Neural progenitor cell (in vitro differentiated cells): ENCODE measurements at places on chromosomes 1 and 21. TPM values are rescaled to one million over a fixed set of nuclear protein-coding genes. Genes with fewer than 3 reads are reported as not detected.

NCMAP gene
- total RNA-seq = 0.49 TPM in 1 of 2 replicates, not detected in the other

ZNF124 gene
- 94.3 and 129 TPM in 2 replicates for total RNA-seq

FAM20B gene
- total RNA-seq = 29.3 and 33.8 TPM in 2 replicates

SPRR2F gene
- not detected in 2 replicates for total RNA-seq

SFN gene
- total RNA-seq = 0.21 and 0.99 TPM in 2 replicates

RHCE gene
- total RNA-seq = 0.22 and 0.43 TPM in 2 replicates

- no peaks in the 10 kb centered on the region for H3K36me3 ChIP-seq
- no peaks in the 10 kb centered on the region for H3K27me3 ChIP-seq
- no peak overlapping the region for H3K4me3 ChIP-seq
- no peak for DNase-seq
These were observed 381.2 kb downstream of the PTPRC start for GRCh38 chr1:199020051-199020450.

DNA sequence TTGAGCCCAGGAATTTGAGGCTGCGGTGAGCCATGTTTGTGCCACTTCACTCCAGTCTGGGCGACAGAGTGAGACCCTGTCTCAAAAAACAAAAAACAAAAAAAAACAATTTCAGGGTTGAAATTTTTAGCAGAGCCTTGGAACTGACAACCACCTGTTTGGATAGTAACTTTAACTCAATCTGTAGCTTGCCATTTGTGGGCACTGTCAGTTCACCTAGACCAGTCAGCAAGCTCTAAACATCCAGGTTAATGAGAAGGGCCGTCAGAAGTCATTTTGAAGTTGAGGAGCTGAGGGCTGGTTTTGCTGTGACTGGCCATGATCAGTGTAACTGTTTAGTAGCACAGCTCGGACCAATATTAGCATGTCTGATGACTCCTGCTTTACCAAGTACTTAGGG is 8.4 kb downstream of the TRAPPC10 start:
- no peak overlapping the region for H3K27ac ChIP-seq
- peaks cover 12% of the 10 kb centered on the region for H3K4me1 ChIP-seq
- no peaks in the 10 kb centered on the region for H3K36me3 ChIP-seq

DNA sequence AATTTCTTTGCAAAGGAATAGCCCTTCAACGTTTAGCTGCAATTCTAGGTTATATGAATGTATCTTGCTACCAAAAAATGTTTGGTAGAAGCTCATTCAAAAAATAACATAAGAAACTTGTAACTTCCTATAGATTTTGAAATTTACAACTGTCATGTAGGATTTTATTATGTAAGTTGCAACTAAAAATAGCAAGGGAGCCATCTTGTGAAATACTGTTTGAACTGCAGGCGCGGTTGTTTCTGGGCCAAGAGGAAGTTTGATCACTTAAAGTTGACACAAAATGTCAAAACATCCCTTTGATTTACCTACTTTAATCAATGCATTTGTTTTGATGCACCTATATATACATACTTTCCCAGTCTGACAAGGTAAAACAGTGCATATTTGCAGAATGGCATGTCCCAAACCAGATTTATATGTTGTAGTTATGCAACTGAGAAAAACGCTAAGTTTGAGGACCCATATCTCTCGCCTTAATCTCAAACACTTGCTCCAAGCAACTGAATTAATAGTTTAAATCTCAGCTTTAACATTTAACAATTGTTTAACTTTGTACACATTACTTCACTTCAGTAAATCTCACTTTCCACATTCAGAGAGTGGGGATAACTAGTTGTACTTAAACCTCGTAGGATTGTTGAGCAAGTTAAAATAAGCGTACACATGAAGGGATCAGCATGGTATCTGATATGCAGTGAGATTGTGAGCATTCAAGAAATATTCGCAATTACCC is 63.9 kb downstream of the KCNK2 start:
- H3K36me3 ChIP-seq = no peaks in the 10 kb centered on the region
- H3K27ac ChIP-seq = no peak overlapping the region
- H3K4me1 ChIP-seq = no peaks in the 10 kb centered on the region
- H3K4me3 ChIP-seq = no peak overlapping the region

DNA sequence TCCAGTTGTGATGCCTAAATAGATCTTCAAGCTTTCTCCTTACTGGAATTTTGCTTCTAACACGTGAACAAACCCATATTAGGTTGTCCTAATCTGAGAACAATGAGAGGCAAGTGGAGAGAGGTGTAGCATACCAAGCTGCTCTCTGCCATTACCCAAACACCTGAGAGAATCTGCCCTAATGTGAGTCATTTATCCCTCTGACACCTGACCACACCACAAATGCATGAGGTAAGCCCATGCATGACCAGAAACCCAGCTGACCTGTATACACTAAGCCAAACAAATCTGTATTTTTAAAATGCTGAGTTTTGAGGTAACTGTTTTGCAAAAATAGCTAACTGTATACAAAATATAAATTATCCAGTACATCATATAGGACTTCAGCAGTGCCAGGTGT is 1458.1 kb upstream of the B3GALT2 start:
- H3K4me1 ChIP-seq = no peaks in the 10 kb centered on the region
- DNase-seq = no peak
- no peak overlapping the region for H3K4me3 ChIP-seq
- no peaks in the 10 kb centered on the region for H3K27me3 ChIP-seq

DNA sequence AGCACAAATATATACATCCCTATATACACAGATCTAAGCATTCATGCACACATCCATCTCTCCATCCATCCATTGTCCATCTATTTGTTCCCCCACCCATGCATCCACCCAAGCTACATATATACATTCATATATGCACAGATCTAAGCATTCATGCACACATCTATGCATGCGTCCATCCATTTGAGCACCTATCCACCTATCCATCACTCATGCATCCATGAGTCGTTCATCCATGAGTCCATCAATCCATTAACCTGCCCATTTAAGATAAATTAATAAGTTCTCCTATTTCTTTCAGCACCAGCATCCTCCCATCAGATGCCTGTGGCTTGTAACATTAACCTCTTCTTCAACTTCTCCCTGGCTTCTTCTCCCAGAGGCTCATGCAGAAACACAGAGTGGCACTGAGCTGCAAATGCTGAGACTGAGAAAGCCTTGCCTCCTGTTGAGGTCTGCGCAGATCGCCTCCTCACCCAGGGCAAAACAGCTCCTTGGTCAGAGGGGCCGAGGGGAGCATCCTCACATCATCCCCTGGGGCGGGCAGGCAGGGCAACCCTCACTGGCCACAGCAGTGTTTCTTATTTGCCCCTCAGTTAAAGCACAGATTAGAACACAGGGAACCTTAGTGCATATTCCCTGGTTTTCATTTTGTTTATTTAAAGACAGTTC is 17.4 kb upstream of the PDE9A start:
- H3K27me3 ChIP-seq = peaks cover 4% of the 10 kb centered on the region
- no peaks in the 10 kb centered on the region for H3K36me3 ChIP-seq
- H3K4me1 ChIP-seq = peaks cover 15% of the 10 kb centered on the region

- peaks cover 17% of the 10 kb centered on the region for H3K4me1 ChIP-seq
- peak overlapping the region; percentile 21 for H3K27ac ChIP-seq
- DNase-seq = peak; percentile 51
- no peak overlapping the region for H3K4me3 ChIP-seq
These were observed 65.3 kb upstream of the PPP2R5A start for GRCh38 chr1:212219679-212220463.

GRCh38 chr1:178498896-178499675 is 2.3 kb upstream of the CLEC20A start:
- no peak overlapping the region for H3K4me3 ChIP-seq
- no peaks in the 10 kb centered on the region for H3K27me3 ChIP-seq
- no peaks in the 10 kb centered on the region for H3K4me1 ChIP-seq
- no peak overlapping the region for H3K27ac ChIP-seq
- DNase-seq = no peak

GRCh38 chr1:112501810-112502641 is 6.7 kb upstream of the WNT2B start:
- no peak overlapping the region for H3K27ac ChIP-seq
- H3K4me3 ChIP-seq = peak overlapping the region; percentile 54
- peak; percentile 84 for DNase-seq
- peaks cover 21% of the 10 kb centered on the region for H3K4me1 ChIP-seq

- no peak for DNase-seq
- no peaks in the 10 kb centered on the region for H3K4me1 ChIP-seq
- no peak overlapping the region for H3K4me3 ChIP-seq
These were observed 45.6 kb upstream of the FASLG start for GRCh38 chr1:172613294-172613693.

DNA sequence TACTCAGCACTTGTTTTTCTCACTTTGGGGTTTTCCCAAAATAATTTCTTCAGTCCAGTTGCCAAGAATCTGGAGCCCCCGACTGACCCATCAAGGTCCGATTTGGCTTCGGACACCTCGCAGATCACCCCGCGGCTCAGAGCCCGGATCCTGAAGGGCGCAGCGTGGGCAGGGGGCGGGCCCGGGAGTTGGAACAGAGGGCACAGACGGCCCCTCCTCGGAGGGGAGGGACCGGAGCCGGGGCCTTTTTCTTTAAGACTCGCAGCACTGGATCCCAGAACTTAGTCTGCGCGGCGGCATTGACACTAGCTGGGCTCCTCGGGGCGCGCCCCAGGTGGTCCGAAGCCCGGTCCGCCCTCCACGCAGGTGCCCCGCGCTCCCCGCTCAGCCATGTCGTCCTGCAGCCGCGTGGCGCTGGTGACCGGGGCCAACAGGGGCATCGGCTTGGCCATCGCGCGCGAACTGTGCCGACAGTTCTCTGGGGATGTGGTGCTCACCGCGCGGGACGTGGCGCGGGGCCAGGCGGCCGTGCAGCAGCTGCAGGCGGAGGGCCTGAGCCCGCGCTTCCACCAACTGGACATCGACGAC is at the start of gene CBR3:
TSS of gene CBR3 (plus strand) at position 277 of the 588 bp plus-strand sequence. CDS start at position 391, 114 bp downstream.
- H3K4me1 ChIP-seq = peaks cover 13% of the 10 kb centered on the region
- H3K27me3 ChIP-seq = peaks cover 93% of the 10 kb centered on the region
- H3K4me3 ChIP-seq = peak within 1 kb of the TSS; percentile 49

- H3K36me3 ChIP-seq = no peaks in the 10 kb centered on the region
- no peak overlapping the region for H3K4me3 ChIP-seq
- no peaks in the 10 kb centered on the region for H3K27me3 ChIP-seq
These were observed 25.9 kb upstream of the KCNA2 start for GRCh38 chr1:110631836-110632620.

DNA sequence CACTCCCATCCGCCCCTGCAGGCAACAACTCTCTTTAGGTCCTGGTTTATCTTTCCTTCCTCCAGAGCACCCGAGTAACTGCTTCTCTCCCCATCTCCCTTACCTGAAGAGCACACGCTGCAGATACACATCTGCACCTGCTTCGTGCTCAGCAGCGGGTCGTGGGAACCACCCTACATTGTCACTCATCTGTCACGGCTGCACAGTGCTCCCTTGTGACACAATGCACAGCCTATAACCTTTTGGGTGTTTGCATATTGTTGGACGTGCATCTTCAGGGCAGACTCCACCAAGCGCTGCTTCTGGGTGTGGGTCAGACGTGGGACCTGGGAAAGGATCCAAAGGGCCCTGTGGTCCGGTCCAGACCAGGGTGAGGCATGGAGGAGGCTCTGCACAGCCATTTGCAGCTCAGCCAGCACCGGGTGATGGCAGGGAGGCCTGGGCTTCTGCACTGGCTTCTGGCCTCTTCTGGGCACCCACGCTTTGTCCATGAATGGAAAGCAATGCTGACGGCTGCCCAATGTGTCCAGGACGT is 42.5 kb downstream of the WDR4 start:
- DNase-seq = no peak
- H3K27me3 ChIP-seq = peaks cover 12% of the 10 kb centered on the region
- H3K27ac ChIP-seq = no peak overlapping the region
- H3K4me3 ChIP-seq = no peak overlapping the region

GRCh38 chr1:228408041-228408868 is 1.6 kb upstream of the TRIM11 start:
- H3K4me1 ChIP-seq = peaks cover 21% of the 10 kb centered on the region
- no peak for DNase-seq
- no peak overlapping the region for H3K27ac ChIP-seq
- H3K27me3 ChIP-seq = no peaks in the 10 kb centered on the region
- no peaks in the 10 kb centered on the region for H3K36me3 ChIP-seq

DNA sequence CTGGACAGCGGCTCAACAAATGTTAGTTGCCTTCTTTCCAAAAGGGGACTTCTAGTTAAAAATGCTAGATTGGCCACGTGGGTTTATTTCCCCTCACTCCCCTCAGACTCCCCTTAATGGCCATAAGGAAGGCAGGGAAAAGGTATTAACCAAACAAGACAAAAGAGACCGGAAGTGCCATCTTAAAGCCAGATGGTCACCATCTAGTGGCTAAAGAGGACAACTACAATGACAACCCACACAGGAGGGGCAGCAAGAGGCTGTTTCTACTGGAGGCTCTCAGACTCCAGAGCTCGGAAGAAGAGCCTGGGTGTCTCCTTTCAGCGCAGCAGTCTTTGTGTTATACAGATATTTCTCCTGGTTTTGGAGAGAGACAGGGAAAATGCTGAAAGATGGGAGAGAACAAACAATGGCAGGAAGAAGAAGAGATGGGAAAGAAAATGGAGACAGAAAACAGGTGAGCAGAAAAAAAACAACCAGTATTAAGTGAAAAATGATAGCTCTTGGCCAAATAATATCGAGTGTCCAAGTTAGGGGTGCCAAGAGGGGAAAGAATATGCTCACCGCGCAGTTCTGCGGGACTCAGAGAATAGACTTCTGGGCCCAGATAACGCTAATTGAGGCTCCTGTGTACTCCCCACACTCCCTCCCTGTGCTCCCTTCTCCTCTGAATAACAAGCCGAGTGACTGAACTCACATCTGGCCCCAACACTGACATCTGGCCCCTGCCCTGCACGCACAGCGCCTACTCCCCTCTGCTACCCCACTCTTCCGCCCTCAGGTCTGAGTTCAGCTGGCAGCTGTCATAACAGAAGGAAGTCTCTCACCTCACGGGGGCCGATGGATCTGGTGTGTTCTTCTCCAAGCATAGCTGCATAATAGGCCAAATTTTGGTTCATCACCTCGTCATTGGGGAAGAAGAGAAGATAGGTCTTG is 9.6 kb downstream of the P3H1 start:
- peak; percentile 81 for DNase-seq
- H3K4me1 ChIP-seq = no peaks in the 10 kb centered on the region
- no peak overlapping the region for H3K27ac ChIP-seq
- H3K36me3 ChIP-seq = peaks cover 8% of the 10 kb centered on the region
- H3K4me3 ChIP-seq = no peak overlapping the region

GRCh38 chr1:74857676-74858075 is 124.7 kb downstream of the TYW3 start:
- DNase-seq = peak; percentile 25
- no peaks in the 10 kb centered on the region for H3K36me3 ChIP-seq
- no peak overlapping the region for H3K4me3 ChIP-seq
- no peaks in the 10 kb centered on the region for H3K27me3 ChIP-seq

GRCh38 chr1:222023025-222023424 is 281.1 kb upstream of the DUSP10 start:
- no peak overlapping the region for H3K4me3 ChIP-seq
- no peaks in the 10 kb centered on the region for H3K4me1 ChIP-seq
- H3K36me3 ChIP-seq = no peaks in the 10 kb centered on the region
- no peak overlapping the region for H3K27ac ChIP-seq

DNA sequence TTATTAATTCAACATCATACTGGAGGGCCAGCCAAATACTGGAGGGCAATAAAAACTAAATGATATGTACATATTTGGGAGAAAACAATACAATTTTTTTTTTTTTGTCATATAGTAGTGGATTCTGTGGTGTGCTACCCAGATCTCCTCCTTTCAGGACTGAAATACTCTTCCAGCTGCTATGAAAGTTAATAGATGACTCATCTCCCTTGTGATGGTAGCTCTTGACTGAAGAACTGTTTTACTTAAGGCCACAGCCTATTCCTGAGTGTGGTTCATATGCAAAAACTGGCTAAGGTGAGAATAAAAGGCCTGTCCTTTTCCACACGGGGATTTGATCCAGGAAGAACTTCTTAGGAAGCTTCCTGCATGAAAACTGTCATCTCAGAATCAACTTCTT is 307.9 kb downstream of the HLX start:
- no peak for DNase-seq
- no peak overlapping the region for H3K4me3 ChIP-seq
- no peaks in the 10 kb centered on the region for H3K4me1 ChIP-seq
- no peaks in the 10 kb centered on the region for H3K27me3 ChIP-seq
- no peak overlapping the region for H3K27ac ChIP-seq
